ENCODE measurements at places on chromosomes 5 and 9.
A peak's percentile ranks its signal among the peaks of the same experiment; 100 is the strongest.

DNA sequence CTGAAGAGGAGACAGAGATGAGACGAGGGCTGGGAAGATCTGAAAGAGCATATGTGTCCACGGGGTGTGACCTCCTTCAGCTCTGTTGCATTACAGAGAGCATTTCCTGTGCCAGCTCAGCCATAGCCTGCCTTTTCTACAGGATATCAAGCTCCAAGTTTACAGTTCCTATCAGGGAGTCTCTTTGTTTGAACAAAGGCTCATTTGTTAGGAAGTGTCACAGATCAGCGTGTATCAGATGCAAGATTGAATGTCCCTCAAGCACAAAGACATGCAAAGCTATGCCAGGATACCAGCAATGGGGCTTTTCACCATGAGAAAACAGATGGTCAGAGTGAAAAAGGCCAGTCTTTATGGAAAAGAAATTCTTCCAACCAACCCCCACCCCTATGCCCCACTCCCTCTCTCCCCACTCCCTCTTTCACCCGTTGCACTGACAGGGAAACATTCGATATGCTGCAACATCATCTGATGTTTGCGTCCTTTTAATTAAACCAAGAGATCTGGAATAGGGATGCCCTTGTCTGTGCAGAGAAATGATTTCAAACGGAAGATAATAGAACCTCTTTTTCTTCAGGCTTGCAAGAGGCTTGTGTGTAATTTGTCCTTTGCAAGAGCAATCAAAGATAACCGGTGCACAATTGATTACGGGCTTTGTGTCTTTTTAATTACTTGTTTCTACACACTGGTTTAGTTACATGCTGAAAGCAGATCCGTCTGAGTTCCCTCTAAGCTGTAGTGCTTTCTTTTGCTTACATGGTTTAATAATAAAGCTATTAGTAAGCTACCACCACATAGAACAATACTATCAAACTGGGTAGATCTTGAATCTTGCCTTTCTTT lies 263.1 kb upstream of the RGMB start:
- DNase-seq, result no peak

GRCh38 chr5:181182651-181183050 lies 22.3 kb downstream of the TRIM7 start:
- DNase-seq, result no peak

GRCh38 chr5:168892618-168893186 lies 313.5 kb upstream of the PANK3 start:
- DNase-seq, result no peak

DNA sequence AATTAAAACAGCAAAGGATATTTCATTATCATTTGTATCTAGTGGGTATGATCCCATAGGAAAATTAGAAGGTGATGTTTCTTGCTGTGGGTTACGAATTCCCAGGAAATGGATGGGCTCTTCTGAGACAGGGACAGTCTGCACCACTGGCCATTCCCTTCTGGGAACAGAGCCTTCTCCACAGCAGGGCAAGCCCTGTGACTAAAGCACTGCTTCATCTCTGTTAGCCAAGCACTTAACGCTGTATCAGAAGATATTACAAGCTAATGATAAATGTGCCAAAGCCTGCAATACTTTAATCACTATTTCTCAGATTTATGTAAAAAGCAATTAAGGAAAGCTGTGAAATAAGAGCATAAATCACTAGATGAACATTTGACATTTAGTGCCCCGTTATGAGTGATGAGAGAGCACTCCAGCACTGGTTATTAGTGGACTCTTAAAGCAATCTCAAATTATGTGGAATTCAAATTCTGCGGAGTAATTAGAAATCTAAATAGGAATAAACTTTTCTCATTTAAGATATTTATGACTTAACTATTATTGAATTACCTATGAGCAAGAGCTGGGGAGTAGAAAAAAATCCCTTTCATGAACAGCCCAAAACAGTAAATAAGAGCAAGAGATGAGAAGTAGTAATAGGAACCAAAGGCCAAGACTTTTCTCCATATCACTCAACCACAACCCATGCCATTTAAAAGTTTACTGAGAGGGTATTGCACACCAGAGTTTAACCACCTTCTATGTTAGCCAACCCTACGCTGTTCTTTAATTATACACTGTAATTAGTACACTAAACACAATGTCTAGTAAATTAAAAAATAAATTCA lies 49.2 kb downstream of the FAM240B start:
- no peak for DNase-seq

GRCh38 chr9:117101008-117101407 lies 313.8 kb downstream of the ASTN2 start:
- no peak for DNase-seq

DNA sequence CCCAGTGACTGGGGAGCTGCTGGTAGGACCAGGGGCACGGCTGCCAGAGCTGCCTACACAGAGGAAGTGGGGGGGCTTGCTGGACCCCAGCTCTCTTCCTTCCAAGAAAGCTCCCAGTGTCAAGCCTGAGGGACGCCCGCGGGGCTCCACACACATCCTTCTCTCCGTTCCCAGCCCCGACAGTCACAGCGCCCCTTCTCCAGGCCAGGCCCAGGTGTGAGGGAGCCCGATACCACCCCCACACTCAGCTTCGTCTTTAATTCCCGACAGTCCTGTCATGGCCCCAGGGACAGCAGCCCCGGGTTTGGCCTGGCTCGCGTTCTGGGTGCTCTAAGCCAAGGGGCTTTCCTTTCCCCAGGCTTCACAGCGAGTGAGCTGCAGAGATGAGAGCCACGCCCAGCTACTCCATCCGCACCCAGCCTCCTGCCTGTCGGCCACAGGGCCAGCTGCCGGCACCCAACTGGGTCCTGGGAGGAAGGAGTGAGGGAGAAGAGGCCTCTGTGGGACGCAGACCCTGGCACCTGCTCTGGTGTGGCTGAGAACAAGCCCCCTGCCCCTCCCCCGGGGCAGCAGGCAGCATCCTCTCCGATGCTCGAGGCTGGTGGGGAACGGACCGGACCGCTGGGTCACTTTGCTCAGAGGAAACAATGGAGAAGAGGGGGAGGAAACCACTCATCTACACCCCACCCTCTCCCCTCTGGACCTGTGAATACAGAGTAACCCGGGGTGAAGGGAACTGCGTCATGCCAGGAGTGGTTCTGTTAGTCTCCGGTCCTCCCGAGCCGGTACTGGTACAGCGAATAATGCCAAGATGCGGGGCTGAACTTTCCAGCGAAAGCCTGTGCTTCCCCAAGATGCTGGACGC lies 53.9 kb upstream of the PHYKPL start:
- no peak for DNase-seq

GRCh38 chr5:54691656-54692055 lies 174.1 kb downstream of the SNX18 start:
- no peak for DNase-seq

GRCh38 chr5:176540956-176541337 lies 3.7 kb upstream of the RNF44 start:
- no peak for DNase-seq

GRCh38 chr5:65776441-65777141 lies 54.6 kb downstream of the NLN start:
- peak; percentile 37 for DNase-seq

GRCh38 chr9:137269231-137269772 lies 8.2 kb upstream of the TOR4A start:
- no peak for DNase-seq

DNA sequence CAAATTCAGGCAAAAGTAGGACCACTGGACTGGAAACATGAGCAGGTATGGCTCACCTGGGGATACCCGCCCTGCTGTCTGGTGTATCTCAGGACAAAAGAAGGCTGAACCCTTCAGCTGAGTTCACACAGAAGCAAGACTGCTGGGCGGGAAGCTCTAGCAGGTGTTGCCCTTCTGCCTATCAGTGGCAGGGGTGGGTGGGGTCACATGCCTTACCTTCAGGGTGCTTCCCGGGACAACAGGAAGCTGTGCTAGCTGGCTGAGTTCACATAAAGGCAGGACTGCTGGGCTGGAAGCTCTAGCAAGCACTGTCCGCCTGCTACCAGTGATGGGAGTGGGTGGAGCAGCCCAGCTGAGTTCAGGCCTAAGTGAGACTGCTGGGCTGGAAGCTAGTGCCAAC lies 498.8 kb upstream of the ZNF608 start:
- DNase-seq, result no peak

- DNase-seq, result no peak
Observed at GRCh38 chr5:150065886-150066285, 20.5 kb downstream of the CSF1R start.

DNA sequence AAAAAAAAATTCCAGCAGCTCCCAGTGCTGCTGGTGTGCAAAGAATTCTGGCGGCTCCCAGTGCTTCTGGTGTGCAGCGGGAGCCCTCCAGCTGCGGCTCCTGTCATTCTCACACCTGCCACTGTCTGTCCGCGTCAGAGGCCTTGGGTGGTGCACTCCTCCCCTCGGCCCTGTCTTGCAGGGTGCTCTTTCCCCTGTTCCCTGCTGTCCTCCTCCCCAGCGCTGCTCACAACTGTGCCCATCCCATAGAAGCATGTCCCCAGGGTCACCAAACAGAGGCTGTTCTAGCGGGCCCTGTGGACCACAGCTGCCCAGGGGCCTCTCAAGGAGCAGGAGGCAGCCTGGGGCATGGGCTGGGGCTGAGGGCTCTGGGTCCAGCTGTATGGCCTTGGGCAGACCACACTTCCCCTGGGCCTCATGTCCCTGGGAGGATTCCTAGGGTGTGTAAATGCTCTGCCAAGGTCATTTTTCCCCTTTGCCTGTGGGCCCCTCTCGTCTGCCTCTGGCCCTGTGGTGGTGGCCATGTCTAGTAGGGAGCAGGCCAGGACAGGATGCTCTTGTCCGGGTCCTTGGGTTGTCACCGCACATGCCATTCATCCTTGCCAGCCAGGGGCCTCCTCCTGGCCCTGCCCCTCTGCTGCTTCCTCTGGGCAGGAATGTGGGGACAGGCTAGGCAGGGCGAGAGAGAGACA lies 68.2 kb downstream of the PHF2 start:
- no peak for DNase-seq

- DNase-seq, result no peak
Observed at GRCh38 chr5:68699966-68700365, 393.8 kb upstream of the SLC30A5 start.

GRCh38 chr5:168198359-168198758 lies 93.1 kb upstream of the WWC1 start:
- no peak for DNase-seq

- no peak for DNase-seq
Observed at GRCh38 chr9:108972186-108972585, 38.0 kb downstream of the ABITRAM start.

GRCh38 chr5:122844136-122844909 lies 1.1 kb upstream of the SNX24 start:
- no peak for DNase-seq

- DNase-seq, result no peak
Observed at GRCh38 chr9:123652416-123652815, 277.5 kb downstream of the DENND1A start.

- no peak for DNase-seq
Observed at GRCh38 chr5:11323761-11324160, 562.7 kb upstream of the DAP start.

- DNase-seq, result no peak
Observed at GRCh38 chr5:170293273-170293672, 4.3 kb downstream of the LCP2 start.

DNA sequence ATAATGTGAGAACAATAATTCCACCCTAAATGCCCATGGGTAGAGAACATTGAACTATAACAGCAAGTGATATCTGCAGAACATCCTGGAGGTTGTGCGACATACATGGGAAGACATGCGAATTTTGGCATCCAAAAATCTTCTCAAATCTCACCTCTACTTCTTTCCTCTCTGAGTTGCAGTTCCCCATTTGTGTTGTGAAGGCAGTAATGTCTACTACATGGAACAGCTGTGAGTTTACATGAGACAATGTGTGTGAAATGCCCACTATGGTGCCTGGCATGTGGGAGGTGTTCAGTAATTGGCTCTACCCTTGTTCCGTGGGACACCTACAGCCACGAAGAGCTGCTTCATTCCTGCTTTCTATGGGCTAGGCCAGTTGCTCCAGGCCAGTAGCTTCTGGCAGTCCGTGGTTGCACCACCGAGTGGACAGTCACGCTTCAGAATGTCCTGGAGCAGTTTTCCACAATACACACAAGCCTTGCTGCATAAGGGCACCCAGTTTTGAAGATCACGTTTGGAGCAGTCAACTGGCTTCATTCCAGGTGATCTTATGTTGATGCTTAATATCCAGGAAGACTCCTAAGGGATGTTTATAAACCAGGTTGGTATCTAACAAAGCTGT lies 297.7 kb downstream of the DEPDC1B start:
- DNase-seq, result no peak
